Cardiac atrium fibroblast (primary cell): ENCODE measurements at places on chromosomes 3 and 15. TPM values are rescaled to one million over a fixed set of nuclear protein-coding genes. Genes with fewer than 3 reads are reported as not detected.

The CAPN3 gene
- 1.4 and 2.3 TPM in 2 replicates for total RNA-seq

The CYP1A1 gene
- 2.1 and 2.5 TPM in 2 replicates for total RNA-seq

The ENTPD3 gene
- total RNA-seq: 0.18 TPM in 1 of 2 replicates, not detected in the other

The GCSAM gene
- 0.81 TPM in 1 of 2 replicates, not detected in the other for total RNA-seq

The CHAC1 gene
- 48.0 and 56.2 TPM in 2 replicates for total RNA-seq

The ACAD9 gene
- total RNA-seq: 30.5 and 42.1 TPM in 2 replicates

The C3orf20 gene
- total RNA-seq: not detected in 2 replicates

The FANCD2OS gene
- not detected in 2 replicates for total RNA-seq

The IL17RC gene
- total RNA-seq: 35.4 and 50.9 TPM in 2 replicates

The IL12A gene
- total RNA-seq: 0.16 and 2.9 TPM in 2 replicates

The GPR156 gene
- total RNA-seq: 0.49 and 3.4 TPM in 2 replicates

The CSPG5 gene
- total RNA-seq: 0.90 TPM in 1 of 2 replicates, not detected in the other

The MAP6D1 gene
- under 0.01 and 4.5 TPM in 2 replicates for total RNA-seq

The SEMA6D gene
- 2.0 and 2.3 TPM in 2 replicates for total RNA-seq

The ASB14 gene
- not detected in 2 replicates for total RNA-seq

The STARD5 gene
- 9.4 and 13.6 TPM in 2 replicates for total RNA-seq

The NR2E3 gene
- not detected in 2 replicates for total RNA-seq

The OCA2 gene
- not detected in 2 replicates for total RNA-seq

The RBP2 gene
- total RNA-seq: not detected in 2 replicates

The TPRG1 gene
- 5.8 TPM in 1 of 2 replicates, not detected in the other for total RNA-seq

The TGM4 gene
- total RNA-seq: not detected in 2 replicates
